ENCODE measurements at places on chromosomes 4 and X.

DNA sequence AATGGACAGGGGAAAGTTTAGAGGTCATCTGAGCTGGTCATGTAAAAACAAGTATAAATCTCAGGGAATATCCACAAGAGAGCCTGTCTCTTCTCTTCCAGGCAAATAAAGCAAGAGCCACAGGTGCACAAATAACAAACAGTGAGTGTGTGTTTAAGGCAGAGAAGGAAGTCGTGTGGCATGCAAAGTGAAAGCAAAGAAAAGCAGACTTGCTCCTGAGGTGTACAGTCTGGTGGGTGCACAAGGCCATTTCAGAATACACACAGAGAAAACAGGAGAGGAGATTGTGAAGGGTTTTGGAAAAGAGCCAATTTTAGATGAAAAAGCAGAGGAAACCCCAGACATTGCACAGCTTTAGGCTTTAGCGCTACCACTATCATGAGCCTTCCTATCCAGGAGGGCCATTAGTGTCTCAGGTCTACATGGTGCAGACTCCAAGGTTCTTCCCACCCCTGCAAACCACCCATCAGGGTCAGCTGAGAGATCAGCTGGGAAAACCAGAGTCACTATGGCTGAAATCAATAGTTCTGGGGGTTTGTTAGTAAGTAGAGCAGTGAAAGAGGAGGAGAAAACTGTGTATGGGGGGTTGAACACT lies 355.8 kb downstream of the KLHL4 start:
- no peak for DNase-seq

- no peak for DNase-seq
These were observed 609.8 kb downstream of the ZNF674 start for GRCh38 chrX:45935408-45935807.

GRCh38 chrX:74382613-74383012 lies 38.7 kb upstream of the SLC16A2 start:
- DNase-seq: peak; percentile 22

- no peak for DNase-seq
These were observed 58.7 kb downstream of the RASGEF1B start for GRCh38 chr4:81412946-81413495.

GRCh38 chr4:168880811-168881595 lies 129.1 kb downstream of the CBR4 start:
- DNase-seq: no peak

GRCh38 chr4:80840396-80840795 lies 190.1 kb upstream of the BMP3 start:
- DNase-seq: no peak

- DNase-seq: no peak
These were observed 143.8 kb downstream of the ACTRT1 start for GRCh38 chrX:127908384-127908783.

- DNase-seq: no peak
These were observed 227.2 kb downstream of the SPCS3 start for GRCh38 chr4:176546975-176547374.

- no peak for DNase-seq
These were observed 5.5 kb downstream of the IBSP start for GRCh38 chr4:87804871-87805270.

DNA sequence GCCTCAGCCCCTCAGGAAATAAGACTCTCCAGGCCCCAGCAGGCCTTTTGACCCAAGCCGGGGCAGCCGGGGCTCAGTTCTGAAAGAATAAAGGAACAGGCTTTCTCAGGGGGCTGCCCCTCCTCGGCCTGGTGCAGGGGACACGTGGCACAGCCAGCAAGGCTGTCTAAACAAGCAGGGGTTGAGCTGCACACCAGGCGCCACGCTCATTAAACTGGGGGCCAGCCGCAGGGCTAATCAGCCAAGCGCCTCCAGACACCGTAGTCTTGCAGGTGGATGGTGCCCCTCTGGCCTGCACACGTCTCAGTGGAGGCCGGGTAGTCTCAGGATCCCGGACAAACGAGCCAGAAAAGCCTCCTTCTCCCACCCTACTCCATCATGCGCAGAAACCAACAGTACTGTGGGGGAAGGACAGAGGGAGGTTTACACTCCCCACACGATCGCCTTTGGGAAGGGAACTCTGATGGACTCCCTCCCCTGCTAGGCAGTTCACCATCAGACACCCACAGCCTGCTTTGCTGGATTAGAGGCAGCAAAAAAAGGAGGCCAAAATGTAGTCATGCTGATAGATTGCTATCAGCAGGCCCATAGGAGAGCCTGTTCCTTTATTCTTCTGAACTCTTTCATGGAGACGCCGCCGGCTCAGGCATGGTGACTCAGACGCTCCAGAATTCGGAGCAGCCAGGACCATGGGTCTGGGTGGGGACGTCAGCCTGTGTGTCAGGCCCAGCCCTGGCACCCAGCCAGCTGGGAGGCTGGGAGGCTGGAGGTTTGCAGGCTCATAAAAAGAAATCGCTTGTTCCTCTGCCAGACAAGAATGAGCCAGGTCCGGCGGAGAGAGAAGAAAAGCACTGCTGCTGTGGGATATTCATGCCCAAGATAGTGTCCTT lies 342.4 kb downstream of the BCOR start:
- no peak for DNase-seq

GRCh38 chr4:16466581-16466980 lies 240.3 kb upstream of the TAPT1 start:
- DNase-seq: no peak

DNA sequence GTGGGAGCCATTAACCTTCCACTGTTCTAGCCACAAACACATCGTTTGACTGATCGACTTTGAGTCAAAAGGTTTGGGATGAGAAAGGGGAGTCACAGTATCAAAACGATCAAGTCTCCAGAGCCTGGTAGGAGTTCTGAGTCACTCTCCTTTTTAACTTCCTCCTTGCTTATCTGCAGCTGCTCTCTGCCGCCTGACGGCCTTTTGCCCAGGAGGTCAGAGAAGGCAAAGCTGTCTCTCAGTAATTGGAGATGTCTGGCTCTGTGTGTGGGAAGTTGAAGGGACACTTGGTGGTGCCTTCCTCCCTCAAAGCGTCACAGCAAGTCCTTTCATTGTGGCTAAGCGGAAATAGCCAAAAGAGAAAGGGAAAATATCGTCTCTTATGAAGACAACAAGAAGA lies 63.1 kb downstream of the ANOS1 start:
- DNase-seq: no peak

- peak; percentile 4 for DNase-seq
These were observed 220.4 kb downstream of the SPRY1 start for GRCh38 chr4:123616951-123617461.

GRCh38 chr4:153206534-153206933 lies 2.3 kb downstream of the TRIM2 start:
- no peak for DNase-seq

DNA sequence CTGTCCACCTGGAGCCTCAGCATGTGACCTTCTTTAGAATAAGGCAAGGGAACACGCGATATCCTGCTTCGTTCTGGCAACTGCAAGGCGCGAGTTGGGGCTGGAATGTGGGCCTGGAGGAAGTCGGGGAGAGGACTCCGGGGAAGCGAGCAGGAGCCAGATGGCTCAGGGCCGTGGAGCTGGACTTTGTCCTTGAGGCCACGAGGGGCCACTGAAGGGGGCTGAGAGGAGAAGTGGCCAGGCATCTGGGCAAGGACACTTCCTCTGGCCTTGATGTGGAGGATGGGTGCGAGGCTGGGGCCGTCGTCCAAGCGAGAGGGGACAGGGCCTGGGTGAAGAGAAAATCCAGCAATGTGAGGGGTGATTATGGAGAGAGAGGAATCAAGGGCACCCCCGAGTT lies 12.2 kb upstream of the DUSP9 start:
- DNase-seq: no peak

- DNase-seq: no peak
These were observed 330.6 kb upstream of the F9 start for GRCh38 chrX:139199933-139200332.

- no peak for DNase-seq
These were observed 5.0 kb downstream of the ARFIP1 start for GRCh38 chr4:152784490-152785350.

- no peak for DNase-seq
These were observed 2.1 kb downstream of the ABHD18 start for GRCh38 chr4:127967141-127967775.

DNA sequence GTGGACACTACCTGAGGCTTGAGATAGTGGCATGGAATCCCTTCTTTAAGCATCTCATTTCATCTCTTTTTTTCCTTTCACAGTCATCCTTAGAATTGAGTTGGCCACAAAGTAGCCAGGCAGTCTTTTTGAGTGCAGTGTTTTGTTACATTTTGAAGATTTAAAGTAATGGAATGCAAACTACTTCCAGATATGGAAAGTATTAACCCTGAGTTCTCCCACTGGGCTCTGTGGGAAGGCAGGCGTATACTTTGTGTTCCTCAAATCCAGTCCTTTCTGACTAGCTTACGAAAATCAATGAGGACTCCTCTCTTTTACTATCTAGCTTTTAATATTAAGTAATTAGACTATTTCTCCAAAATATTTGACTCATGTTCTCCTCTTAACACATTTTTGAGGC lies 29.9 kb downstream of the PCDH10 start:
- no peak for DNase-seq

GRCh38 chr4:161457311-161457710 lies 706.5 kb downstream of the FSTL5 start:
- no peak for DNase-seq

- DNase-seq: no peak
These were observed 63.9 kb downstream of the USP26 start for GRCh38 chrX:133033010-133033409.

Measured in stimulated activated CD8-positive, alpha-beta memory T cell treated with anti-CD3 and anti-CD28 coated beads, Interleukin-15, amount 100 ng/mL, for 1 hour (primary cell).